ENCODE measurements at places on chromosomes 6 and 20.

DNA sequence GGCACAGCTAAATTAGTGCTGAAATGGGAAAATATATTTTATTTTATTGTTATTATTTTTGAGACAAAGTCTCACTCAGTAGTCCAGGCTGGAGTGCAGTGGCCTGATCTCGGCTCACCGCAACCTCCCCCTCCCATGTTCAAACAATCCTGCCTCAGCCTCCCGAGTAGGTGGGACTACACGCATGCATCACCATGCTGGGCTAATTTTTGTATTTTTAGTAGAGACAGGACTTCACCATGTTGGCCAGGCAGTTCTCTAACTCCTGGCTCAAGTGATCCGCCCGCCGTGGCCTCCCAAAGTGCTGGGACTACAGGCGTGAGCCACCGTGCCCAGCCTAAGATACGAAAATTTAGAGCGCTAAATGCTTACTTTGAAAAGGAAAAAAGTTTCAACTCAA lies 4.8 kb downstream of the RAB23 start:
- no peak for DNase-seq

GRCh38 chr6:43368259-43369160 lies 937 bp downstream of the ZNF318 start:
- no peak for DNase-seq

DNA sequence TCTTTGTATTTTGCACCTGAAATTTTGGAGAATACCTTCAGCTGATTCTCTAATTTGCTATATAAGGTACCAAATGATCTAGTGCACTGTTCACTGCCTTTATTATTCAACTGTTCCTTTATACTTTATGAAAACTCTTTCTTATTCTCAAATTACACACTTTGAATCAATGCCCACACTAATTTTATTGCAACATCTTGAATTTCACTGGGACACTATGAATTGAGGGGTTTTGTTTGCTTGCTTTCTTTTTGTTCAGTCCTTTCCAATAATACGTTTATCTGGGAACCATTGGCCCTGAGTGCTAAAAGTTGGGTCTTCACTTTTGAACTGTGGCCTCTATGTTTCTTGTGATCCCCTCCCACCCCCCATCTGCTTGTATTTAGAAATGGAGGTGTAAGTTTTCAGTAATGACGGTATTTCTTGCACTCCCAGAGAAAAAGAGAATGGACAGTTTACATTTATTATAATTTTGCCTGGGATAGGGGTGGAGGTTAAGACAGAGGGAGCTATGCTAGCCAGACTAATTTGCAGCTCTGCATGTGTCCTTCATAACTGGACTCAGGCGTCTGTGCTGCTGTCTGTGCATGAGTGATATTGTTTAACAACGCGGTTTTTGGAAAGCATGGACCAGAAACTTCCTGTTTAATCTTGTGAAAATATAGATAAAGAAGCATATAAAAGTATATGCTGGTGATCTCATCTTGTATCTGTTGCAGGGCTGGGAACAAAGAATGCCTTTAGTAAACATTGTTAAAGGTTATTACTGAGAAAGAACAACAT lies 98.1 kb downstream of the DNAH8 start:
- no peak for DNase-seq

- no peak for DNase-seq
Measured at GRCh38 chr6:37388578-37388977, 34.8 kb downstream of the RNF8 start.

DNA sequence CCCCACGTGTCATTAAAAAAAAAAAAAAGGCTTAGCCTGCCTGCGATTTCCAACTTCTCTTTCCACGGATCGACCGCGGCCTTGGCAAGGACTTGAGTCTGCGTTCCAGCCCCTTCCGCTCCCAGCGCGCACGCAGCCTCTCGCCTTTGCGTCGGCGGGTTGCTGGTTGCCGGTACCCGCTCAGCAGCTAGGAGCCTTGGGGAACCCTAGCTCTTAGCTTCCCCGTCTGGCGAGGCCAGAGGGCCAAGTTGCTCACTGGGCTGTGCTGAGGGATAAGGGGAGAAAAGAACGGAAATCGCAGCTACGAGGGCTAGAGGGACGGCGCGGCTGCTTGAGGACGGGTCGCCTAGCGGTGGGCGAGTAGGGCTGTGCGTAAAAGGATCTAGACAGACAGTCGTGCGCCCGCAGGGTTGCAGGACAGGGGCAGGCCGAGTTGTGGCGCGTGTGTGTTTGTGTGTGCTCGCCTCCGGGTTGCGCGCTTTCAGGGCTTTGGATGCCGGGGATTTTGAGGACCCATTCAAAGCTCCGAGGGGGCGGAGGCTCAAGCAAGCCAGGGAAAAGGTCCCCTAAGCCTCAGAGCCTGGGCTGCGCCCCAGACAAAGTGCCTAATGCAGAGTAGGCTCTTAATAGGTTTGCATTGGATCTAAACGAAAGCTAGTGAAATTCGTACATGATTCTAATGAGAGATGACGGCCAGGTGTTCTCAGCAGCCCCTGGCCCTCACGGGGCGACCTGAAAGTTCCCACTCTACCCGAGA lies 40.5 kb upstream of the OSTM1 start:
- no peak for DNase-seq

- DNase-seq, result no peak
Measured at GRCh38 chr6:162337412-162337811, 390.2 kb downstream of the PRKN start.

DNA sequence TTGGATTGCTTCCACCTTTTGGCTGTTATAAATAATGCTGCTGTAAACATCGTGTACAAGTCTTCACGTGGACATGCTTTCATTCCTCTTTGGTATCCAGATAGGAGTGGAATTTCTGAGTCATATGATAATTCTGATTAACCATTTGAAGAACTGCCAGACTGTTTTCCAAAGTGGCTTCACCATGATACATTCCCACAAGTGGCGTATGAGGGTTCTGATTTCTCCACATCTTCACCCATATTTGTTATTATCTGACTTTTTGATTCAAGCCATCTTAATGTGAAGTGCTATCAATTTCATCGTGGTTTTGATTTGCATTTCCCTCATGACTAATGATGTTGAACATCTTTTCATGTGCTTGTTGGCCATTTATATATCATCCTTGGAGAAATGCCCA lies 2.9 kb upstream of the SNRPB start:
- no peak for DNase-seq

- no peak for DNase-seq
Measured at GRCh38 chr20:56358070-56358469, 704 bp upstream of the FAM210B start.

DNA sequence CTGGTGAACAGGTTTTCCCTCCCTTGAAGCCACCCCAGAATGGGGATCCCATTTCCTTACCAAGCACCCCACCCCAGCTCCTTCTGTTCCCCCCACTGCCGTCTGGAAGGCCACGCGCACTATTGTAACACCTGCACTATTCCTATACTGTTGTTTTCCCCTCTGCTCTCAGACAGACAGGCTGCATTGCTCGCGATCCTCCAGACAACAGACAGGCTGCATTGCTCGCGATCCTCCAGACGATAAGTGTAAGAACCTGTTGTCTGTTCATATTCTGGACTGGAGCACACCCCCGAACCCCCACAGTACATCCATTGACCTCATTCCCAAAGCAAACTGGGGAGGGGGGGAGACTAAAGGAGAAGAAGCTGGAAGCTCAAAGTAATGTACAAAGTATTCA lies 72.7 kb downstream of the LY86 start:
- DNase-seq, result no peak

DNA sequence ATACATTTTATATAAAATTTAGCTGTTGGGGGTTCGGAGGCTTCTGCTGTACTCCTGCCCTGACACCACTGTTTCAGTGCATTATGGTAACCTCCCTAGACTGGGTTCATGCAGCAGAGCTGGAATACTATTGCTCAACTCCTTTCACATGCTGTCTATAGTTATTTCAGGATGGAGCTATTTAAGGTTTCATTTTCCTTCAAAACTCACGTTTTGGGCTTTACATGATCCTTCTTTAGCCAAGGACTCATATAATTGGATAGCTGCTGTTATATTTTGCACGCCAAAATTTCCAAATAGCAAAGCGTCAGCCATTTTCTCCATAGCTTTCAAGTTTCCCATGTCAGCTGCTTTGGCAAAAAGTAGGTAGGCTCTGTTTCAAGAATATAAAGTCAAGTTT lies 76.8 kb downstream of the SEL1L2 start:
- DNase-seq, result no peak

DNA sequence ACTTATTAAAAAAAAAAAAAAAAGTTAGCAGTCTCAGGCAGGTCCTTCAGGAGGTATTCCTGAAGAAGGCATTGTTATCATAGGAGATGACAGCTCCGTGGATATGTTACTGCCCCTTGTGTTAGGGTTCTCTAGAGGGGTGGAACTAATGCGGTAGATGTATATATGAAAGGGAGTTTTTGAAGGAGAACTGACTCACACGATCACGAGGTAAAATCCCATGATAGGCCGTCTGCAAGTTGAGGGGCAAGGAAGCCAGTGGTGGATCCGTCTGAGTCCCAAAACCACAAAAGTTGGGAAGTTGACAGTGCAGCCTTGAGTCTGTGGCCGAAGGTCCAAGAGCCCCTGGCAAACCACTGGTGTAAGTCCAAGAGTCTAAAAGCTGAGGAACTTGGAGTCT lies 103.4 kb downstream of the TULP4 start:
- DNase-seq, result no peak

GRCh38 chr6:47599512-47599911 lies 98.9 kb upstream of the ADGRF4 start:
- DNase-seq, result no peak

DNA sequence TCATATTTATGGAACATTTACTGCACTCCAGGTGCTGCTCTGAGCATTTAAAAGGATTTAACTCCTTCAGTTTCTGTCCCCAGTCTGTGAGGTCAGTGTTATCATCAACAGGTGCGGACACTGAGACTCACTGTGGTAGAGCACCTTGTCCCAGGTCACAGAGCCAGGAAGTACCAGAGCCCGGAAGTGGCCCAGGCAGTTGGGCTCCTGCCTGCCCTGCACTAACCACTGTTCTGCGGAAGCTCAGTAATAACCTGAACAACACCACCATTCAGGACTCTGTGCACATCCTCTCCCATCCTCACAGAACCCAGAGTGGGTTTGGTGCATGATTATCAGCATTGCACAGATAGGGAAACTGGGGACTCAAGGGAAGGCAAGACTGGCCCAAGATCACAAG lies 16.8 kb upstream of the SIRPG start:
- DNase-seq, result no peak

DNA sequence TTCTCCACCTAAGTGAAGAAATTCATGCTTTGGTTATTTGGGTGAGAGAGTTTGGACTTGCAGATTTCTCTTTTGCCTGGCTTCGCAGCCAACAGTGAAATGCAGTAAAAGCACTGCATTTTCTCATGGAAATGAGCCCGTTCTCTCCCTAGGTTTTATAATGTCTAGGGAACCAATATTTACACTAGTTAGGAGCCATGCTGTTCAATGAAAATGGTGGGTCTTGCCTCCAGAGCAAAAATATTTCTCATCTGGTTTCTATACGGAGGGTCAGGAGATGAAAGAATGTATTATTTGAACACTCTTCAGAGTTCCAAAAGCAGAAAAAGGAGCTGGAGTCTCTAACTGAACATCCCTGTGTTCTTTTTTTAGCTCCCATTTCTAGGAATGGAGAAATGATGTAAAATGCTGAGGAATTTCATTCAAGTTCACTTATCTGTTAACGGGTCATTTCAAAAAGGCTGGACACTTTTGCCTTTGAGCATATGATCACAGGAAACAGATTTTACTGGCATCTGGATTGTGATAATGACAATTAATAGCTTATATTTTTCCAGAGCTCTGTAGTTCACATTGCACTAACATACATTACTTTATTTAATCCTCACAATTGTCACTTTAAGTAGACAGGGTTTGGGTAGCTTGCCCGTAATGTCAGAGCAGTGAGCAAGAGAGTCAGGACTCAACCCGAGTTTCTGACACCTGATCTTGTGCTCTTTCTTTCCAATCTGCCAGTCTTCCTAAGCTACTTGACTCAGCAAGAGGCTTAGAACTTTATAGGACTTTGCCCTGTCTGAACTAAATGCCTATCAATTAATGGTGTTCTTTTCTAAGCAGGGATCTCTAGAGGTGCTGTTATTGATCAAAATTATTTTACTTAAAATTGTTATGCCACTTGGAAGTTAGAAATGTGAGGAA lies 78.0 kb downstream of the PPP1R14C start:
- no peak for DNase-seq

DNA sequence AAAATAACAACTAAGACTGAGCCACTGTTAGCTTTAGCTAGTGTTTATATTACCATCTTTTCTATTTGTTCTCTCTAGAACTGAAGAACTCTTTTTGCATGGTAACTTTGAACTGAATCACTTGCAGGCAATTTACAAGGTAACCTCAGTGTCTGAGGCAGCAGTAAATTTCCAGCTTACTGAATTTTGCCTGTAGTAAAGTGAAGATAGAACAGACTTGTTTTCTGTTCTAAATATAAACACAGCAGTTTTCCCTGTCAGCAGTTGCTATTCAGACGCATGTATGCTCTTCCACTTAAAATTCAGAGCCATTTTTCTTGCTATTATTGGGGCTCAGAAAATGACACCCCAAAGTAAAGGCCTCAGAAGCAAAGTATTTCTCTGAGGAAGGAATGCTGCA lies 974.0 kb upstream of the GJE1 start:
- DNase-seq, result no peak

DNA sequence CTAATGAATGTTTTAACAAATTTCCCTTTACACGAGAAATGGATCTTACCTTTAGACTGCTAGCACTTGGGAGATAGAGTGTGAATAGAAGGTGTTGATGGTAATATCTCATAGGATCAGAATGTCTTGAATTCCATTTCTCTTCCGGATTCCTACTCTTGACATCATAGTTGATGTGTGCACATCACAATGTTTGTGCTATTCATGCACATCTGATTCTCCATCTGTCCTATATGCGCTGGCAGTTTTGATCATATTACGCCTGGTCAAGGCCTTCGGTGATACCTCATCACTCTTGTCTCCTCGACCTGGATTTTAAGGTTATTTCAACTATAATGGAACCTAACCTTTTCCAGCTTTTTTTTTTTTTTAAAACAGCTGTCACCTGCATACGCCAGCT lies 16.8 kb upstream of the ACAT2 start:
- DNase-seq, result no peak

GRCh38 chr6:115817161-115817560 lies 243.5 kb downstream of the FRK start:
- no peak for DNase-seq

DNA sequence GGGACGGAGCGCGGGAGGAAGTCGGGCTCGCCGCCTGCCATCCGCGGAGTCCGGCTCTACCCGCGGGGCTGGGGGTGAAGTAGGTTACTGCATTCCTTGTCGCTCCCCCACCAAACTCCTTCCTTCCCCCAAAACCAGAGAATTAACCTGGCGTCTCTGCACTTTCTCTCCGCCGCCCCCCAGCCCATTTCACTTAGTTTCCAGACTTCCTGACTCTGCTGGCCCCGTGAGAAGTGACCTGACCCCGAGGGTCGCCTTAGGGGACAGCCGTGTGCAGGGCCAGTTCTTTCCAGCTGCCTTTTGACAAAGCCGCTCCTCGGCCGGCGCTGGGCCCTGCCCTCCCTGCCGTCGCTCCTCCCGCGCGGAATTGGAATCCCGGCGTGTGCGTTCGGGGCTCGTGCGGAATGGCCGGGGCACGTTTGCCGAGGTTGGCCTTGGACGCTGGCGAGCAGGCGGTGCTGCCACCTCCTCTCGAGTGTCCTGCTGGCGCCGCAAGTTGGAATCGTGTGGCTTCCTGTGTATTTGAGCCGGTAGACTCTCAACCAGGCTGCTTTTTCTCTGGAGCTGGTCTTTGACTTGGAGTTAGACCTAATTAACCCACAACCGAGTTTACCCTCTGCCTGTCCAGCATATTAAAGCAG lies 650 bp downstream of the DCBLD1 start:
- DNase-seq, result no peak
